Pancreas (tissue), 10 donors: ENCODE measurements at places on chromosomes 4 and X. TPM values are rescaled to one million over a fixed set of nuclear protein-coding genes. Genes with fewer than 3 reads are reported as not detected.

Gene FHIP1A
- 12.1 TPM for total RNA-seq

Gene MED28
- 17.4 TPM for total RNA-seq

Gene APLN
- total RNA-seq: 0.61 TPM

Gene SPANXA1
- not detected for total RNA-seq

Gene AVPR2
- 0.58 TPM for total RNA-seq

Gene DCAF8L2
- not detected for total RNA-seq

- no peak for DNase-seq
These were observed 24.1 kb downstream of the MSMO1 start for GRCh38 chr4:165351359-165352130.

DNA sequence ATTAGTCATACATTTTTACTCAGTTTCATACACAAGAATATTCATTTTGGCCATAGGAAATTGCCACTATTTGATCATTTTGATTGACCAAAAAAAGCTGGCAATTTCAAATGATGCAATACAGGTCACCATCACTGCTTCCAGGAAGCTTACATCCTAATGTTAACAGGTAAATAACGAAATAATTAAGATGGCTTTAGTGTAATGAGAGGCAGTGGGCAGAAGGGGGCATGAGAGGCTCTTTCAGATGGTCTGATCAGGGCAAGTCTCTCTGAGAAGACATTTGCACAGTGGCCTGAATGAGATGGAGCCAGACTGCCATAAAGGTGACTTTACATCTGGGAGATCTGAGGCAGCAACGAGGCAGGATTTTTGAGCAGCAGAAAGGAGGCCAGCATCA lies 170.7 kb downstream of the SLIT2 start:
- DNase-seq: peak; percentile 25

DNA sequence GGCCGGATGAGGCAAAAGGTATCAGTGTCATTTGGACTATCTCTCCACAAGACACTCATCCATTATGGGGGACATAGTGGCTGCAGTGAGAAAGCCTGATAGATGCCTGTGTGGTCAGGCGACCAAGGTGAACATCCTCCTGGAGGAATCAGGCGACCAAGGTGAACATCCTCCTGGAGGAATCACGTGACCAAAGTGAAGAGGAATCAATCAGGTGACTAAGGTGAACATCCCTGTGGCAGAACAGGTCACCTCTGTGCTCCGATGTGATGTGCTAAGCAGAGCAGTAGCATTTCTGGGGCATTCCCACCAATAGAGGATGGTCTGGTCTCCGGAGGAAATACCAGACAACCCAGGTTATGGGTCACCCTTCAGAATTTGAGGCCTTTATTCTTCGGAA lies 44.0 kb downstream of the RNF212 start:
- no peak for DNase-seq

GRCh38 chr4:152901205-152901604 lies 34.9 kb upstream of the FHDC1 start:
- no peak for DNase-seq

DNA sequence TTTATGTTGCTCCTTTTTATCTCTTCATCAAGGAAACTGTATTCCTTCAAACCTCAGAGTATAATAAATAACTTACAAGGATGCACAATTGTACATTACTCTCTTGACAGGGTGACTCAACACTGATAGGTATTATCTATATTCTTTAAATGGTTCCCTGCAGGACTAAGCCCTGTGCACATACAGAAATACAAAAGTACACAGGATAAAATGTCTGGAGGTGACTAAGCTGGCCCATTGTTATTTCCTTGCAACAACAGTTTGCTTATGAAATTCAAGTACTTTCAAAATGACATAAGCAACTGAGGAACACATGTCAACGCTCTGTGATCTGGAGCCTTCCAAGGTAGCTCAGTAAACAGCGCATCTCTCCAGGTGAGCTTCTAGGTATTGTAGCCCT lies 83.8 kb upstream of the RPL34 start:
- no peak for DNase-seq

DNA sequence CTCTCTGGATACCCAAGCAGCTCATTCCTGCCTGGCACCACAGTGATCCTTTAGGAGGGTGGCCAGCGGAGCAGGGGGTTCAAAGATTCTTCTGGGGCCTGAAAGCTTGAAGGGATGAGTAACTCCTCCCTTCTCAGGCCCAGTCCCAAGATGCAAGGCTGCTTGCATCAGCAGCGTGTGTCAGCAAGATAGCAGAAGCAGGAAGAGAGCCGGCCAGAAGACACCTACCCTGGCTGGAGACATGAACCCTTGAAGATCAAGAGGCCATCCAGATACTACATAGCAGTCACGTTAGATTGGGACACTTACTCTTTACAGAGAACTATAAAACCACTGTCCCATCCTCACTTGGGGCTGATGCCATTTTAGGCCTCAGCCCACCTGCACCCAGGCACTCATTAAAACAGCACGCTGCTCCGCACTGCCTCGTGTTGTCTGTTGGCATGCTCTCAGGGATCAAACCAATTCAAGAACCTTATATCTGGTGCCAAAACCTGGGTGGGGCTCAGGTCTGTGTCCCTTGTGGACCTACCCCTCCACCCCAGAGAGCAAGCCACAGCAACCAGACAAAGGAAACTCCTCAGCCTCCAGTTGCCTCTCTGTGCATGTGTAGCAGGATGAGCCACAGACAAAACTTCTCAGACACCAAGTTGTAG lies 6.5 kb downstream of the UGT2B17 start:
- DNase-seq: no peak

- no peak for DNase-seq
These were observed 419.1 kb downstream of the TMA16 start for GRCh38 chr4:163913571-163913970.

- no peak for DNase-seq
These were observed 196.5 kb downstream of the SMIM20 start for GRCh38 chr4:26110493-26110892.

GRCh38 chrX:151830911-151831310 lies 81.8 kb upstream of the MAGEA4 start:
- DNase-seq: no peak

DNA sequence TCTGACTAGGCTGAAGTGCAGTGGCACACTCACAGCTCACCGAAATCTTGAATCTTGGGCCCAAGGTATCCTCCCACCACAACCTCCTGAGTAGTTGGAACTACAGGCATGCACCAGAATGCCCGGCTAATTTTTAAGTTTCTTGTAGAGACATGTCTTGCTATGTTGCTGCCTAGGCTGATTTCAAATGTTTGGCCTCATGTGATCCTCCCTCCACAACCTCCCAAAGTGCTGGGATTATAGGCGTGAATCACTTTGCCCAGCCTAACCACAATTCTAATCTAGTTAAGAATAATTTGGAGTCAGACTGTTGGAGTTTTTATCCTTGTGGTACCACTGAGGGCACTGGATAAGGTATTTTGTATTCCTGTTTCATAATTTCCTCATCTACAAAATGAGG lies 317.5 kb upstream of the AGA start:
- no peak for DNase-seq

DNA sequence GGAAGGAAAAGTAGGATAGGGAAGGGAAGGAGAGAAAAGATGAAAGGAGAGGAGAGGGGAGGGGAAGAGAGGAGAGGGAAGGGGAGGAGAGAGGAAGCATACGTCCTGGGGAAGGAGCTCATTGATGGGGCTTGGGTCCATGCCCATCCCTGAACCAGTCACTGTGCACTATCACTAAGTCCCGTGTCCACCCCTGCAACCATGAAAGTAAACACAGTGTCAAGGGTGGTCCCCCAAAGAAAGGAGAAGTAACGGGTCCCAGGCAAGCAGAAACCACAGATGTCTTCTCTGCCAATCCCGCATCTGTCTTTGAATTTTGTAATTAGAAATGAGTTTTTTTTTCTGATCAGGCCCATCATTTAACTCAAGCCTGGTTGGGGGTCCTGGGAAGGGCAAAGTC lies 55.2 kb downstream of the LGI2 start:
- no peak for DNase-seq

DNA sequence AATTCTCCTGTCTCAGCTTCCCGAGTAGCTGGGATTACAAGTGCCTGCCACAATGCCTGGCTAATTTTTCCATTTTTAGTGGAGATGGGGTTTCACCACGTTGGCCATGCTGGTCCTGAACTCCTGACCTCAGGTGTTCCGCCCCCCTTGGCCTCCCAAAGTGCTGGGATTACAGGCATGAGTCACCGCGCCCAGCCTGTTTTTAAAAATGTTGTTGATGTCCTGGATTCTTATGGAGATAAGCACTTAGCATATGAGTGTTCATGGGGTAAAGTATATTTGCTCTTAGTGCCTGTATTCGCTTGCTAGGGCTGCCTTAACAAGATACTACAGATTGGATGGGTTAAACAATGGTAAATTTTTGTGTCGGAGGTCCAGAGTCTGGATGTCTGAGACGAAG lies 91.7 kb downstream of the CEP44 start:
- no peak for DNase-seq

DNA sequence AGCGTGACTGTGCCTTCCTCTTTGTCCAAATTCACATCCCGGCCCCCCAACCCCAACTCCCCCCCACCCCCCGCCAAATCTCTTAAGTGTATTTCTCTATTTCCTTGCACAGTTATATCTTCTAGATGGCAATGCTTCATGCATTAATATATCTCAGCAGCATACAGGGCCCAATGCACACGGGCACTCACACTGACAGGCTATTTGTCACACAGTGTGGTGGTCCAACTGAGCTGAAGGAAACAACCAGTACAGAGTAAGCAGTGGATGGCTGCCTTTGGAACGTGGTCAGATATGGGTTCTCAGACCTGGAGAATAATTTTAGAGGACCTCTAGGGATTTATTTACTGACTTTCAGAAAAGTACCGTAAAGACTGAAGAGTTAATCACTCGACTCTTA lies 681 bp downstream of the EXOC1 start:
- DNase-seq: no peak

GRCh38 chr4:45062935-45063545 lies 336.7 kb upstream of the GNPDA2 start:
- DNase-seq: no peak

DNA sequence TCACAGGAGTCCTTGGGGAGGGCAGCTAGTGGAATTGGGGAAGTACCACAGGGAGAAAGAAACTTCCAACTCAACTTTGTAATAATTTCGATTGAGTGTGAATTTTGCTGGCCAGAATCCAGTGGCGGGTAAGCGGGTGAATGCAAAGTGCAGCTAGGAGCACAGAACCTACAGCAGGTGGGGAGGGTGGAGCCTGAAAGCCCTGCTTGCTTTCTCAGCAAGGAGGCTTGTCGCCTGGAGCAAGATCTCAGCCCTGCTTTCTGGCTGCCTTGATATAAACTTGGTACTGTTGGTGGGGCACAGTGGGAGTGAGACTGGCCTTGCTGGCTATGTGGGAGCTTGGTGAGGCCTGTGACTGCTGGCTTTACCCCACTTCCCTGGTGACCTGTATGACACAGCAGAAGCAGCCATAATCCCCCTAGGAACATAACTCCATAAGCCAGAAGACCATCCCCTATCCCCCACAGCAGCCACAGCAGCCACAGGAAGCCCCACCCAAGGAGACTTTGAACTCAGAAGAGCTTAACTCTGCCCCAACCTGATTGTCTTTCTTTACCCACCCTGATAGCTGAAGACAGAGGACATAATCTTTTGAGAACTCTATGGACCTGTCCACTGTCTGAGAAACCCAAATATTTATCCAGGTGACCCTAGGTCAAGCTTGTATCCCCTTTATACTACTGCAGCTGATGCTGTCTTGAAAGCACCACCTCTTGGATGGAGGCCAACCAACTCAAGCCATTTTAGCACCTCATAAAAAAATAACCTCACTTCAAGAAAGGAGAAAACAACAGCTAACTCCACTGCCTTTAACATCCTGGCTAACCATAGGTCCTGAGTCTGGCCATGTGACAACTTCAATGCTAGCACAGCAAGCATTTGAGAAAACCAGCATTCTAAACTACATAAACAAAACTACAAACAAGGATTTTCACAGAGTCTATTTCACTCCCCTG lies 87.2 kb upstream of the PDE5A start:
- no peak for DNase-seq

DNA sequence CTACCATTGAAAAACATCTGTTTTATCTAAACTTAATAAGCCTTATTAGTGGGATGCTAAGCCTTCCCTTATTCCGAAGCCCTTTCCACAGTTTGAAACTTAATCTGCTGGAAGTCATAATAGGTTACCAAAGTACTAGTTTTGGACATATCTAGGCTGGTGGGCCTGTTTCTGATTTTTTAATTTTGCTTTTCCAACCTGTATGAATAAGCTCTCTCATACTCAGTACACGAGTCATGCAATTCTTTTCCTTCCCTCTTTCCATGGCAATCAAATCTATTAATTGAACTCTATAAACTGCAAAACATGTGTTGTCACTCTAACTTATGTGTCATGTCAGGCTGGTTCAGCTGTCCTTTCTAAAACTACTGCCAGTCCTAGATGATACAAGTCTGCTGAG lies 91.0 kb downstream of the AMMECR1 start:
- DNase-seq: no peak

GRCh38 chr4:138238521-138239292 lies 3.4 kb downstream of the SLC7A11 start:
- DNase-seq: no peak

DNA sequence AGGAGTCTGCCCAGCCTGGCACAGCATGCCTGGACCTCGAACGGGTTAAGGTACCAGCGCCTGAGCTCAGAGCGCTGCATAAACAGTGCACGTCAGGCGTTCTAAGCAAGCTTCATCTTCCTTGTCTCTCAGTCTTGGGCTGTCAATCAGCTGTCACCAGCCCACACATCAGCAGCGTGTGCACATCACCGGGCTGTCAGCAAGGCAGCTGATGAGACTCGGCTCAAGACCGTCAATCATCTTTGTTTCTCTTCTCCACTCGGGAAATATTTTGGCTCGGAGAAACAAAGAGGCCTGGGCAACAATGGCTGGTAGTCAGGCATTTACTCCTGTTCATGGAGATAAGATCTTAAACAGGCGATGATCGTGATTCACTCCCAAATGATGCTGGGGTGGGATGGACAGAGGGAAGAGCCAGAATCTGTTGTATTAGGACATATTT lies 141.3 kb downstream of the LDB2 start:
- no peak for DNase-seq

DNA sequence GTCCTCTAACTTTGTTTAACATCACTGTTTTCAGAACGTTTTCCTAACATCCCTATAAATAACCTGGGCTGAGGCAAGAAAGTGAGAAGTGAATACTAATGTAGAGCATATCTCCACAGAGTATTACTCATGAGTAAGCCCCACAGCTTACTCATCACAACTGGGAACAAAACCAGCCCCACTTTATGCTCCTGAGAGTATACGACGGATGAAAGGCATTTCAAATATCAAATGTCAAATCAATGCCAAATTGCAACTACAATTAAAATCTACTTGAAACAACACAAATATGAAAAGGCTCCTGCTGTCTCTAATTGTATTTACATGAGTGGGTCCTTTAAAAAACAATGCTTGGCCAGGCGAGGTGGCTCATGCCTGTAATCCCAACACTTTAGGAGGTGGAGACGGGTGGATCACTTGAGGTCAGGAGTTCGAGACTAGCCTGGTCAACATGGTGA lies 41.2 kb downstream of the SH3RF1 start:
- DNase-seq: no peak

GRCh38 chrX:11209798-11210414 lies 83.3 kb upstream of the AMELX start:
- no peak for DNase-seq
